ENCODE measurements at places on chromosomes 12 and 14.

GRCh38 chr14:100825713-100826331 is at the start of gene MEG3:
MEG3 (plus strand) TSS chr14:100826118.
- no peak for DNase-seq

DNA sequence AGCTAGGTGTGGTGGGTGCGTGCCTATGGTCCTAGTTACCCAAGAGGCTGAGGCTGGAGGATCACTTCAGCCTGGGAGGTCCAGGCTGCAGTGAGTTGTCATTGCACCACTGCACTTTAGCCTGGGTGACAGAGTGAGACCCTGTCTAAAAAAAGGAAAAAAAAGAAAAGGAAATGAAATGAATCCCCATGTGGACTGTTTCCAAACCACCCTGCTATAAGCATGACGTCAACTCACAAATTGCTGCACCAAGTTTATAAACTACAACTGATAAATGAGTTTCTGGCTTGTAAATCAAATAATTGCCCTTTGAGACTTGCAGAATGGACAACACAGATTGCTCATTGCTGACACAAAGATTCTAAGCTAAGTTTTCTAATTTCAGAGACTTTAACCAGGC is 51.0 kb upstream of the STK38L start:
- no peak for DNase-seq

DNA sequence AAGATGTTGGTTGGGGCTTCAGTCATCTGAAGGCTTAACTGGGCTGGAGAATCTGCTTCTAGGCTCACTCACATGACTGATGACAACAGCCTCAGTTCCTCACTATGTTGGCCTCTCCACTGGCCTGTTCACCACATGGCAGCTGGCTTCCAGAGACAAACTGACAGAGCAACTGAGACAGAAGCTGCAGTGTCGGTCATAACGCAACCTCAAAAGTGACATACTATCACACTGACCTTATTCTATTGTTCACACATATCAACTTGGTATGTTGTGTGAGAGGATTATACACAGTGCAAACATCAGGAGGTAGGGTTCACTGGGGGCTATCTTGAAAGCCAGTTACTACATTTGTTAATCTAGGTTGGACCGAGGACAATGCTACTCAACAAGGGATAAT is 92.9 kb downstream of the PAWR start:
- DNase-seq: no peak

GRCh38 chr14:69708586-69709560 is 58.1 kb upstream of the SRSF5 start:
- no peak for DNase-seq

DNA sequence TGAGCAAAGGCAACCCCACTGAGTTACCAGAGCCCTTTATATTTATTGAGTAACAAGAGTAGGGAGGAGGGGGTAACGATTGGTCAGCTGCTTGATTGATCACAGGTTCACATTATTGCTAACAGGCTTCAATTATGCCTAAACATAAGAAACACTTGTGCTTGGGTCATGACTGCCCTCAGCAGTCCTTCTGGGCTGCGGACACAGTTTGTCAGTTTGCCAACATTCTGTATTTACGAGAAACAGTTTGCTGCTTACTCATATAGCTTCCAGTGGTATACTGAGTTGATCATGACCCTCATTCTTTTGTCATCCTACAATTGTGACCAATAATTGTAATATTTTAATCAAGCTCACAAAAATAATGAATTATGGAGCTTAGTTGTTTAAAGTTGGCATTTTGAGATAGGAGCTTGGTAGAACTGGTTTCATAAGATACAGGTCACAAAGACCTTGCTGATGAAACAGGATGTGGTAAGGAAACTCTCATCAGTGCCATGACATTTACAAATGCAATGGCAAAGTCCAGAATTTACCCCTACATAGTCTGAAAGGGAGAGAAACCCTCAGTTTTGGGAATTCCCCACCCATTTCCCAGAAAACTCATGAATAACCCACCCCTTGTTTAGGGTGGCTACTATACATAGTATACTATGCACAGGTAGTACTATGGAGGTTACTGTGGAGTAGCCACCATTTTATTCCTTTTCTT is 1421.0 kb upstream of the FLRT2 start:
- no peak for DNase-seq
